NCI-H187 treated with DMSO at 0.1 percent for 48 hours (cell line): ENCODE measurements at places on chromosomes 7 and 10.

DNA sequence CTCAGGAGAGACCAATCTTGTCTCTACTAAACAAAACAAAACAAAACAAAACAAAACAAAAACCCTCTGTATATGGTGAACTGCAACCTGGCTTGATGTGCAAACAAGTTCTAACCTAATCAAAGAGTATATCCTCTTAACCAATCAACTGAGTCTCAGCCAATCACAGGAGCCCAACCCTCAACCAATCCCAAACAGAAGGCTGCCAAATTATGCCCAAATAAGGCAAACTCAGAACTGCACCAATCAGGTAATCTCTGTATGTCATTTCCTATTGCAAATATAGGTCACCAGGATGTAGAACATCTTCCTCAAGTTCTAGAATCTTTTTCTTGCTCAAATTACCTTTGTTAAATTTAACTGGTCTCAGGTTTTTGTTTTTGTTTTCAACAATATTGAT lies 5.2 kb downstream of the FAM133B start:
- DNase-seq, result no peak

DNA sequence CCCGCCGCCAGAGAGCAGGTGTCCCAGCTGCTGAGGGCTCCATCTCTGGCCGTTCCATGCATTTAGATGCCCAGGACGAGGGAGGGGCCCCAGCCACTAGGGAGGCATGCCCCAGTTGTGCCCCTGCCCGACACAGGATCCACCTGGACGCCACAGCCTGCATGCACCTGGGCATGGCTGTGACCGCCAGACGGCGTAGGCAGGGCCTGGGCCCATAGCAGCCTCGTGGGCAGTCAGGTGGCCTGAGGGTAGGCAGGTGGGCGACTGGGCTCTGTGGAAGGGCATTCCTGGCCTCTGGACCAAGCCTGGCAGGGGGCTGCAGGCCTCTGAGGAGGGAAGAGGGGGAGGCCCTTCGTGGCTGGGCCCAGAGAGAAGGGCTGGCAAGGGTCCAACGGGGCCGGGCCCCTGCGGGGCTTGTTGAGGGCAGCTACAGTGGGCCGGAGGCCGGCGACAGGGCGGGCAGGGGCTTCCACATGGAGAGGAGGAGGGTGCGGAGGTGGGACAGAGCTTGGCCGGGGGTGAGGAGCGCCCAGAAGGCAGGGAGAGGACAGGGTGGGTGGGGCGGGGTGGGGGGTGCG lies 76.0 kb upstream of the NKX6-2 start:
- DNase-seq, result no peak

DNA sequence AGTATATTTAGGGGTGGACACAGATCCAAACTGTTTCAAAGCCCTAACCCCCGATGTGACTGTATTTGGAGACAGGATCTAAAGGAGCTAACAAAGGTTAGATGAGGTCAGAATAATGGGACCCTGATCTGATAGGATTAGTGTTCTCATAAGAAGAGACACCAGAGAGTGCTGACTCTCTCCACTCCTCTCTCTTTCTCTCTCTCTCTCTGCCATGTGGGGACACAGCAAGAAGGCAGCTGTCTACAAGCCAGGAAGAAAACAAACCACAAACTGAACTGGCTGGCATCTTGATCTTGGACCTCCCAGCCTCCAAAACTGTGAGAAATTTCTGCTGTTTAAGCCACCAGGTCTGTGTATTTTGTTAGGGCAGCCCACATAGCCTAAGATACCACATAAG lies 84.7 kb upstream of the KDM7A start:
- no peak for DNase-seq

DNA sequence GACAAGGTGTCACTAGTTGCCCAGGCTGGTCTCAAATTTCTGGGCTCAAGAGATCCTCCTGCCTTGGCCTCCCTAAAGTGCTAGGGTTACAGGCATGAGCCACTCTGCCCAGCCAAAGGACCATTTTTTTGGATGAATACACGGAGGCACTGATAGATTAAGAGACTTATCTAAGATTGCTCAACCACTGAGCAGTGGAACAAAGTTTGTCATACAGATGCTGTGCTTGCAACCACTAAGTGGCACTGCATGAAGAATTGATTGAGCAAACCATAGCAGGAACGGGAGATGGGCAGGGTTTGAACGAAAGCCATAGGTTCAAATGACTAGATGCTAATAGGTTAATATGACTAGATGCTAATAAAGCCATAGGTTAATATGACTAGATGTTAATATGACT lies 61.1 kb downstream of the EBLN1 start:
- DNase-seq, result no peak

- no peak for DNase-seq
Observed at GRCh38 chr10:103504181-103504783, 10.8 kb downstream of the NEURL1 start.
